ENCODE measurements at places on chromosomes 12 and 14. TPM values are rescaled to one million over a fixed set of nuclear protein-coding genes. Genes with fewer than 3 reads are reported as not detected.

DNA sequence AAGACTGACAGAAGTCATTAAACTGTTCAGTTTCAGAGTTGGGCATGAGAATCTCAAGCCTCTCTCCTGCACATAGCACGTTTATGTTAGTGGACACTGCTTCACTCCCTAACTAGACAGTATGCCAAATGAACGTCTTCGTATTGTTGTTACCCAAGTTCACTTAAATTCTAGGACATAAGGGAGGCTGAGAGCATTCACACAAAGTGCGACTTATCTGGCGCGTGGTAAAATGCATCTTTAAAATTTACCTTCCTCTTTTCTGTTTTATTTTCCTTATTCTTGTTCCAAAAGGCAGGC is 166.3 kb downstream of the AKAP6 start:
- DNase-seq: no peak

- no peak for DNase-seq
Measured at GRCh38 chr12:75302781-75303180, 27.3 kb downstream of the CAPS2 start.

GRCh38 chr14:63781686-63782085 is 53.8 kb upstream of the SGPP1 start:
- DNase-seq: no peak

GRCh38 chr12:119835068-119835467 is 42.1 kb downstream of the CIT start:
- no peak for DNase-seq

- no peak for DNase-seq
Measured at GRCh38 chr12:125120566-125120965, 55.3 kb downstream of the AACS start.

DNA sequence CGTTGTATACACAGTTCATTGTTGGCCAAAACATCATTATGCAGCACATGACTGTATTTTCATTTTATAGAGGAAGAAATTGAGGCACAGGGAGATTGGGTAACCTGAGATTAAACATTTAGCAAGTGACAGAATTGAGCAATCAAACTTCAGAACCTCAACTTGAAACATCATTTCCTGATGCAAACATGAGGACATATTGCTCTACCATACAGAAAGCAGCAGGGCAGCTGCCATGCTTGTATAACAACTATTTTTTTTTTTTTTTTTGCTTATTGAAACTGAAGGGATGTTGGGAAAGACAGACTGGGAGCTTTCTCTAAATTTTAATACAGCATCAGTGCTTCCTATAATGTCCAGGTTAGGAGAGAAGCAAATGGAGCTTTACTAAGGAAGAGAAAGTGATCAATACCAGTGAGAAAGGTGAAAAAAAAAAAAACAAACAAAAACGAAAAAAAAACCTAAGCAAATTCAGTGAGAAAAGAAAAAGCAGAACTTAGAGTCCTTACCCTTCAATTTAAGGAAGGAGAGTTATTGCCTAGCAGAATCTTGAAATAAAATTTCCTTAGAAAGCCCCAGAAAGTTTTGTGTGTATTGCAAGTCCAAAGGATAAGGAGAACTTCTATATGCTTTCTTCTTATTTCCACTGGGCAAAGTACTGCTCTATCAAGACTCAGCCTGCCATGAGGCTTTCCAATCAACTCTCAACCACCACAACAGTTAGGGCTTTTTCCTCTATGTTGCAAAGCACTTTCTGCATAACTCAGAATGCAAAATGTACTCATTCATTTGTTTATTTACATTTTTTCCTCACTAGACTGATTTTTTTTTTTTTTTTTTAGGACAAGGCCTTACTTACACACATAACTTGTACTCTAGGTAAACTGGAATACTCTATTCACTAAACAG is 21.6 kb downstream of the BTG1 start:
- no peak for DNase-seq

- no peak for DNase-seq
Measured at GRCh38 chr12:126107659-126108058, 1042.4 kb downstream of the AACS start.

- no peak for DNase-seq
Measured at GRCh38 chr12:6563448-6564050, 4.5 kb downstream of the NOP2 start.

DNA sequence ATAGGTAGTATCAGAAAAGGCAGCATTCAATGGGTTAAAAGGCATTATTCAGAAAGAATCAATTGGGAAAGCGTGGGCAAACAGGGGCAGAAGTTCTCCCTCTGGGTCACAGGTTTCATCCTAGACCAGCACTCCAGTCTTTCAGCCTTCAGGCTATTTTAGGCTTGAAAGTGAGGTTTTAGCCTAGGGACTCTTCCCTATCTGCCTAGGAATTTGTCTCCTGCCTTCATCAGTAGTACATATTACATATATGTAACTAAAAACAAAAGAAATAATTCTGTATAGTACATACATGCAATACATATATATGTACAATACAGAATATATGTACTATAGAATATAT is 34.6 kb upstream of the PCNX1 start:
- no peak for DNase-seq

DNA sequence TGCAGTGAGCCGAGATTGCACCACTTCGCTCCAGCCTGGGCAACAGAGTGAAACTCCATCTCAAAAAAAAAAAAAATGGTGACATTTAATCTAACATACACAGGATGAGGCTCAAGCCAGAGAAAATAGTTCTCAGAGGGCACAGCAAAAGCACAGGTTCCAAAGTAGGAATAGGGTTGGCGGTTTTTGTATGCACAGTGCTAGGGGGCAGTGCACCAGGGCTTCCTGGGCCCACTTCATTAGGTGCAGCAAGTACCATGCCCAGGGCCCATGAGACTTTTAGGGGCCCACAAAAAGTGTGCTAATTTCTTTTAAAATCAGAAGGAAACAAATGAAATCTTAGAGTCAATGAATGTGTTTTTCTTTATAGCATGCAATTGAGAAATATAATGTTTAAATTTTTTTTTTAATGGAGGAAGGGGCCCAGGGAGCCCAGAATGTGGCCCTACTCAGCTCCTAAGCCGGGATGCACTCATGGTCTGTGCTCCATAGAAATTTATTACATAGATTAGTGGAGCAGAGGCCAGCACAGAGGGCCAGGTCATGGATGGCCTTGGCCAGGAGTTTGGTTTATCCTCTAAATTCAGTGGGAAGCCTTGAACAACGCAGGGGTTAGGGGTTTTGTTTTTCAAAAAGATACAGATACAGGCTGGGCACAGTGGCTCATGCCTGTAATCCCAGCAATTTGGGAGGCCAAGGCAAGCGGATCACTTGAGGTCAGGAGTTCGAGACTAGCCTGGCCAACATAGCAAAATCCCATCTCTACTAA is 2.3 kb downstream of the AK7 start:
- no peak for DNase-seq

DNA sequence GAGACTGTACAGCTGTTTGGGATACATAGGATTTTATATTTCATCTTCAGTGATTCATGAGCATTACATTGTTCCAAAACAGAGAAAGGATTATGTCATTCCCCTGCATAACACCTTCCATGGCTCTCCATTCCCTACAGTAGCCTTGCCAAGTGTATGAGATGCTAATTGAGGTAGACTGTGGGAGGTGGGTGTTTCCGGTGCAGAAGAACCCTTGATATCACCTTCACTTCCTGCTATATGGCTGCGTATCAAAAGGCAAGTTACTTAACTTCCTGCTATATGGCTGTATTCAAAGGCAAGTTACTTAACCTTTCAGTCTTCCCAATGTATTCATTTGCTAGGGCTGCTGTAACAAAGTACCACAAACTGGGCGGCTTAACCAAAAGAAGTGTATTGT is 11.2 kb downstream of the FAR2 start:
- DNase-seq: no peak

DNA sequence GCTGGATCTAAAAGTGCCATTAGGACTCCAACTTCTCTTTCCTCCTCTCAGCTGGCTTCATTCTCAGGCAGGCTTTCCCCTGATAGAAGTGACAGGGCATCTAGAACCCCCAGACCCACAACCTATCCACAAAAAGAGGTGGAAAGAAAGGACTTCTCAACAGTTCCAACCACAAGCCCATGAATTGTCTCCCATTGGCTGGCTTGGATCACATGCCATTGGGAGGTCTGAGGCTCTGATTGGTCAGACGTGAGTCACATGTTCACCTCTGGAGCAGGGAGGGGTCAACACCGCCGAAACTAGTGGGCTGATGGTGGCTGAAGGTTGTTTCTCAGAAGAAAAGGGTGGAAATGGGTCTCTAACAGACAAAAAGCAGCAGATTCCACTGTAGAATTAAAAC is 47.2 kb downstream of the DRAM1 start:
- DNase-seq: no peak

GRCh38 chr14:85607651-85608081 is 77.7 kb downstream of the FLRT2 start:
- DNase-seq: no peak

DNA sequence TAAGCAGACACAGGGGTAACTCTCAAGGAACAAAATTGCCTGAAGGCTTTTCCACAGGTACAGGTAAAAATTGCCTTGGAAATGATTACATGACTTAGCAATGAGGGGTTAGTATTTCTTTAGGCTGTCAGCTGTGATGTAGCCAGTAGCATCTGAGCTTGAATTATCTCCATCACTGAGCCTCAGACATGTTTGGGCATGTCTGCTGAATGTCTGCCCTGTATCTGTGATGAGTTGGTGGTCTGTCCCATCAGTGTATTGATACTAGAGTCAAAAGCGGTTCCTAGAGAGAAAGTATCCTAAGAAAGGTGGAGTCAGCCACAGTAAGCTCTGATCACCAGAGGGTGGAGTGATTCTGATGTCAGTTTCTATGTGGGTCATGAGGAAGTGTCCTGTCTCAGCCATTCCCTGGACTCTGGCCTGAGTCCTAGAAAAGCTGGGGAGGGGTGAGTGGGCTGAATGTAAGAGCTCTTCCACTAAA is 16.3 kb downstream of the AKAP6 start:
- DNase-seq: no peak

GRCh38 chr14:50714450-50715073 is 46.5 kb upstream of the SAV1 start:
- peak; percentile 36 for DNase-seq

DNA sequence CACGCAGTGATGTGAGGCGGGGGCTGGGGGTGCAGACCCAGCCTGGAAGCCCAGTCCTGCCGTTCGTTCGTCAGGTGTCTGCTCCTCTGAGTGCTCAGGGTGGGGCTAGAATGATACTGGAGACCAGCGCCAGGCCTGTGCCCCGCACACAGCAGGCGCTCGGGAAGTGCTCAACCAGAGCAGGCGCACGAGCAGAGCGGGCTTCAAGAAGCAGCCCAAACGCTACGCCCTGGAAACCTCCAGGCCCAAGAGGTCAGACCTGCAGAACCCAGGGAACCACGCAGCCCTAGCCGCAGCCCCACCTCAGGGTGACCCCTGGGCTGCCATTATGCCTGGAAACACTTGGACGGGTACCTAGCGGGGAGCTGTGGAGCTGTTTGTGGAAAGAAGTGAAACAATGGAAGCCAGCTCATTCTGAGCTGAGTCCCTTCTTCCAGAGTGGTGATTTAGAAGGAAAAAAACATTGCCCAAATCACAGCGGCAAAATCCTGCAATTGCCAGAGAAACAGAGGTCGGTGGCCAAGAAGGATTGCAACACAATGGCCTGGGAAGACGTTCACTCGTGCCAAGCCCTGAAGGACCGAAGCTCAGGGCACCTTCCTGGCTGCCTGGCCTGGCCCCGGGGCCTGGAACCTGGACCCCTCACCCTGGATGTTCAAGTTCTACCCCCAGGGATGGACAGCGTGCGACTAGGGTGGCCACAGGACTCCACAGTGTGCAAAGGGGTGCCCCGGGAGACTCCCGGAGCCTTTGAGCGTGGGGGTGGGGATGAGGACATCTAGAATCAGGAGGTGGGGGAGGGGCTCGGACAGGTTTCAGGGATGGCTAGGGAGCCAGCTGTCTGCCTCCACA is 40.4 kb upstream of the DIO3 start:
- DNase-seq: no peak

DNA sequence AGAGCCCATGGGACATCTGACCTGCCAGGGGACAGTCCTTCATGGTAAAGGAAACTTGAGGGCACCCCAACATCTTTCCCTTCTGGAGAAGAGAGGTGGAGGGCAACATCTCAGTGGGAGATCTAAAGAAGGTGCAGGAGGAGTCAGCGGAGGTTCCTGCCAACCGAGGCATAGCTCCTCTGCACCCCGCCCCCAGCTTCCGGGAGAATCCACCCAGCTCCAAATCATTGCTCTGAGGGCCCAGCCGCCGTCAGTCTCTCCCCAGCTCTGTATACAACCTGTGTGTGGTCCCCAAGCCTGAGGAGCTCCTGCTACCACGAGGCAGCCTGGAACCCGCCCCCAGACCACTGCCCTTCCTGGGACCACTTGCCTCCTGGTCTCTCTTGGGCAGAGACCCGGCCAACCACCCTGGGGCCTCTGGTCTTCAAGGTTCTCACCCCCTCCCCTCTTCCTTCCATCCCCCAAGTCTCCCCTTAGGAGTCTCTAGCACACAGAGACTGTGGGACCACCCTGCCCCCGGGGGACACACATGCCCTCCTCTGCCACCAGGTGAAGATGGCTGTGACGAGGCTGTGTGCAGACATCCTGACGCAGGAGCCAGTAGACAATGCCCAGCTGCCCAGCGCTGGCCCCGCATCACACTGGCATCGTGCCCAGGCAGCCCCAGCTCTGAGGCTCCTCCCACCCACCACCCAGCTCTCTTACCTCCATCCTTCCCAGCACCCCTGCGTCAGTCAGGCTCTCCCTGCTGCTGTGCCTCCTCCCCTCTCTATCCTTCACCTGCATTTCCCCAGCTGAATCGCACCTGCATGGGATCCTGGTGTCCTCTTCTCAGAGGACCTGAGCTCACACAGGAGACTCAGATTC is 13.0 kb upstream of the NUDT14 start:
- no peak for DNase-seq

- DNase-seq: no peak
Measured at GRCh38 chr14:106811162-106811561, 1284.8 kb downstream of the TMEM121 start.

- no peak for DNase-seq
Measured at GRCh38 chr14:29475641-29476040, 452.0 kb downstream of the PRKD1 start.

- no peak for DNase-seq
Measured at GRCh38 chr12:122308811-122309210, 42.5 kb upstream of the VPS33A start.

DNA sequence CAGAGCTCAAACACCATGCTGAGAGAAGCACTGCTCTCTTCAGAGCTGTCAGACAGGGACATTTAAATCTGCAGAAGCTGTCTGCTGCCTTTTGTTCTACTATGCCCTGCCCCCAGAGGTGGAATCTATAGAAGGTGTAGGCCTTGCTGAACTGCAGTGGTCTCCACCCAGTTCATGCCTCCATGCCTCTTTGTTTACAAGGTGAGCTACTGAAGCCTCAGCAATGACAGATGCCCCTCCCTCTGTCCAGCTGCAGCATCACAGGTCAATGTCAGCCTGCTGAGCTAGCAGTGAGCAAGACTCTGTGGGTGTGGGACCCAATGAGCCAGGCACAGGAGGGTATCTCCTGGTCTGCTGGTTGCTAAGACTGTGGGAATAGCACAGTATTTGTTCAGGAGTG is 25.4 kb upstream of the CCDC198 start:
- no peak for DNase-seq

GRCh38 chr12:113425960-113426453 is 3.8 kb downstream of the SDSL start:
- no peak for DNase-seq

Gene KRT71
- total RNA-seq: not detected

Gene BEGAIN
- 8.6 TPM for total RNA-seq

Gene IAPP
- total RNA-seq: under 0.01 TPM

Gene PIK3C2G
- 0.41 TPM for total RNA-seq

Gene IL22
- total RNA-seq: not detected

Gene CLEC1B
- not detected for total RNA-seq

Gene KCNC2
- total RNA-seq: 22.4 TPM

Gene C12orf50
- total RNA-seq: not detected

Gene LYZ
- 4.9 TPM for total RNA-seq

Gene KRT86
- under 0.01 TPM for total RNA-seq

Gene VCPKMT
- total RNA-seq: 9.8 TPM

Gene RPGRIP1
- not detected for total RNA-seq
